Lung microvascular endothelial cell (primary cell): ENCODE measurements at places on chromosomes 6 and 20. TPM values are rescaled to one million over a fixed set of nuclear protein-coding genes. Genes with fewer than 3 reads are reported as not detected.

DNA sequence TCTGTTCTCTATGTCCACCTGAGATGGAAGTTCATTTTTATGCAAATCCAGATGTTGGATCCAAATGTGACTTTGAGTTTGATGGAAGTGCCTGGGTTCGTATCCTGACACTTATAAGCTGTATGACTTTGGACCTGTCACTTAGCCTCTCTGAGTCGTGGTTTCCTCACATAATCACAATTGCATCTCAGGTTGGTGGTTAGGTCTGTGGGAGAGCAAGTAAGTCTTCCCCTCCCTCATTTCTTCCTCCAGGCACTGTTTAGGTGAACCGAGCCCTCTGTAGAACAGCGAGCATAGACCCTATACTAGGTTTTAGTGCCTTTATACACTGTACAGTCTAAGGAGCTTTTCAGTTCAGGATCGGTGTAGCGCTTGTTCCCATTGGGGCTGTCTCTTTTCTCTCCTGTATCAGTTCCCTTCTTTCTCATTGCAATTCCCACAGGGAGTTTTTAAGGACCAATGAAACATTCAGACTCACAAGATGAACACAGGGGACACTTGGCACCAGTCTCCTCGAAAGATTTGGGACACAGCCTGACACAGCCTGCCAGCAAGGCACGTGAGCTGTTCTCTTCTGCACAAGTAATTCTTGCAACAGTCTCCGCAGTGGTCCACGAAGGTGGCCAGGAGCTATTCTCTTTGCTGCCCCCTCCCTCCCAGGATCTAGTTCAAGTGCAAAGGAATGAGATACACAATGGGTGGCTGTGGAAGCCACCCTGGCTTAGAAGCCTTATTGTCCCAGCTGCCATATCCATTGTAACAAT lies 11.8 kb downstream of the TOX2 start:
- DNase-seq, result no peak

The SNX9 gene
- total RNA-seq, result 31.6 and 50.8 TPM in 2 replicates

DNA sequence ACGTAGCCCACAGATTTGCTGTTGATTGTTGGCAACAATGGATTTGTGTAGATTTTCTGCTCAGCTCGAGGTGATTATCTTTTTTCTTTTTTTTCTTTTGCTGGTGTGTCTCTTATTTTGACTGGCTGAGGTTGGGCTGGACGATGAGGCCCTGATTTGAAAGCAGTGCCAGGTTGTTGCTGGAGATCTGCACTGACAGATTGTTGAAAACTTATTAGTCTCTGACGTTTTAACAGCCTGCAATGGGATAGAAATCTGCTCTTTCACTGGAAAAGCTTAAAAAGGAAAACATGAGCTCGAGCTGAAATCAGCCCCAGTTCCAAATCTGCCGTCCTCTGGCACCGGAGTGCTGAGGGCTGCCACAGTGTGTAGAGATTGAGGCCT lies 87.7 kb downstream of the PDE7B start:
- DNase-seq, result peak; percentile 9

DNA sequence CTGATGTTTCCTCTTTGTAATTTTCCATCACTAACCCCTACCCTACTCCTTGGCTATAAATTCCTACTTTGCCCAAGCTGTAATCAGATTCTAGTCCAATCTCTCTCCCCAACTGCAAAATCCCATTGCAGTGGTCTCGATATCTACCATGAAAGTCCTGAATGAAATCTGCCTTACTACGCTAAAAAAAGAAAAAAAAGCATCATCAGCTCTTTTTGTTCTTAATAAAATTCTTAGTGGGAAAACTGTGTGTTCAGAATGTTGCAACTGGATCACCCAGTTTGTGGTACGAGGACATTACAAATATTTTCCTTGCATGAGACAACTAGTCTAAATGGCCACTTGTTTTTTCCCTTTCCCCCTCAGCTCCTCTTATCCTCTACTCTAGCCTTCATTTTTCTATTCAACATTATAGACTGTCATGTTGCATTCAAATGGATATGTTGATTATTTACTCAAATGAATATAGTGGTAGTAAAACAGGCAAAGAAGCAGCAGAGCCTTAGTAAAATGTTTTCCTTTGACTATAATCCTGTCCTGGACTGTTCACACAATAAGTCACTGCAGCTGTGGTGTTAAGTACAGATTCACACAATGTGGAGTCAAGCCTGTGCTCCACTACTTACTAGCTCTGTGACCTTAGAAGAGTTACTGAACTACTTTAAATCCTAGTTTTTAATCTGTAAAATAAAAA lies 527.1 kb upstream of the MARCKS start:
- DNase-seq, result no peak

- DNase-seq, result no peak
These were observed 37.5 kb downstream of the PTK7 start for GRCh38 chr6:43113431-43114260.

The RFX6 gene
- total RNA-seq, result not detected in 2 replicates

- DNase-seq, result no peak
These were observed 268.3 kb downstream of the PRL start for GRCh38 chr6:22028403-22029090.

- no peak for DNase-seq
These were observed 228.8 kb downstream of the SYNDIG1 start for GRCh38 chr20:24698189-24698588.

The ADTRP gene
- 0.20 and 0.87 TPM in 2 replicates for total RNA-seq

GRCh38 chr6:126539022-126539421 lies 199.1 kb downstream of the CENPW start:
- no peak for DNase-seq

GRCh38 chr6:126824226-126824625 lies 294.2 kb upstream of the RSPO3 start:
- DNase-seq, result no peak

The SMPD2 gene
- total RNA-seq, result 5.4 and 7.3 TPM in 2 replicates

DNA sequence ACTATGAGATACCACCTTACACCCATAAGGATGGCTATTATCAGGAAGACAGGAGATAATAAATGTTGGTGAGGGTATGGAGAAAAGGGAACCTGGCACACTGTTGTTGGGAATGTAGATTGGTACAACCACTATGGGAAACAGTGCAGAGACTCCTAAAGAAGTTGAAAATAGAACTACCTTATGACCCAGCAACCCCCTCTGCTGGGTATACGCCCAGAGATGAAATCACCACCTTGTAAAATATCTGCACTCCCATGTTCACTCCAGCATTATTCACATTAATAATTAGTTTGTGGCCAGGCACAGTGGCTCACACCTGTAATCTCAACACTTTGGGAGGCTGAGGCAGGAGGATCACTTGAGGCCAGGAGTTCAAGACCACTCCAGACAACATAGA lies 26.8 kb downstream of the ZBTB9 start:
- DNase-seq, result no peak

The TFAP2D gene
- total RNA-seq, result not detected in 2 replicates

- no peak for DNase-seq
These were observed 33.3 kb downstream of the ATXN1 start for GRCh38 chr6:16727996-16728395.
